EL (cell line): ENCODE measurements at places on chromosomes 6 and 20.

DNA sequence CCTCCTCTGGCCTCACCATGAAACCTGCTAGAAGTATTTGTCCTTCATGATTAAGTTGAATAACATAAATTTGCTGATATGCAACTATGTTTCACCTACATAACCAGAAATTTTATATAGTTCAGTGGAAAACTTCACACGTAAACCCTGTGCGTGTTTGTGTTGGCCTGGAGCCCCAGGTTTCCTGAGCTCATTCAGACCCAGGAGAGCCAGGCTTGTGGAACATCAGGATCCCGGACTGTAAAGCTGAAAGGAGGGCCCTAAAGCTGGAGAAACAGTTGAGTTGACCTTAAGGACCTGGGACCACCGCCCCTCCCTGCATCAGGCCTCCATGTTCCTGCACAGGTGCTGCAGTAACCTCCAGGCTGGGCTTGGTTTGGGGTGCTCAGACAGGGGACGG is 3.1 kb upstream of the SPATS1 start:
- no peak for DNase-seq

DNA sequence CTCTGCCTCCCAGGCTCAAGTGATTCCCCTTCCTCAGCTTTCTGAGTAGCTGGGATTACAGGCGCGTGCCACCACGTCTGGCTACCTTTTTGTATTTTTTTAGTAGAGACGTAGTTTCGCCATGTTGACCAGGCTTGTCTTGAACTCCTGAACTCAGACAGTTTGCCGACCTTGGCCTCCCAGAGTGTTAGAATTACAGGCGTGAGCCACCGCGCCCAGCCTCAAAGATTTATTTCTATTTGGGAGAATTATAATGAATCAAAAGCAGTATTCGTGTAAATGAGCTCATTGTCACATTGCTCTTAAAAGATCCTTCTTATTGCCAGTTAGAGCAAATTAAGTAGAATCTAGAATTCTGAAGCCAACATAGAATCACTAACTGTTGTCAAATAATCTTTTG is 9.4 kb upstream of the ZNF343 start:
- no peak for DNase-seq

- DNase-seq: no peak
Measured at GRCh38 chr6:86255973-86256372, 613.3 kb upstream of the SYNCRIP start.

DNA sequence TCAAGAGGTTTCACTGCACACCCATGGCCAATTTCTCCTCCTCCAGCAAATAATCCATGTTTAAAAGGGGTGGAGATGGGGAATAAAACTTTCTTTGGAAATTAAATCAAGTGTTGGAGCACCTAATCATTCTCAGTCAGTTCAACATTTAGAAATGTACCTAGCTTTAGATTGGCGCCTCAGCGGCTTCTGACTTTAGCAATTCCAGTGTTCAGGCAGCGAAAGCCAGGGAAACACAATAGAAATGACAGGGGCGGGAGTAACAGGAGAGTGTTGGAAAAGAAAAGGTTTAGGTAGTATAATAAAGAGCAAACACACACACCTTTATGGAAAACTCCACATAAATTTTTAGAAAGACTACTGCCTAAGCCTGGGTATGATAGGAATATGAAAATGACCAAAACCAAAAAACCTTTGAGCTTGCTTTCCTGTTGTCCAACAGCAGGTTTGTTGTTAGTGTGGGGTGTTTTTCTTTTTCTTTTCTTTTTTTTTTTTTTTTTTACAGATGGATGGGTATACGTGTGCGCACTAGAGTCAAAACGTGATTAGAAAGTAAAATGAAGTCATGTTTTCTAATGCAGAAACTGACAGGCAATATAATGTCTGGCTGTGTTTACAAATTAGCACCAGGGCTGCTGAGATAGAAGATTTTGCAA is 7.7 kb downstream of the TFAP2A start:
- no peak for DNase-seq

GRCh38 chr6:110573136-110573535 is 96.7 kb upstream of the SLC22A16 start:
- no peak for DNase-seq

GRCh38 chr6:155265843-155266535 is 2.2 kb downstream of the CLDN20 start:
- DNase-seq: no peak
